Activated T-cell treated with anti-CD3 and anti-CD28 coated beads, Interleukin-2, amount 50 U/mL, for 48 hours (primary cell): ENCODE measurements at places on chromosomes 6 and 20.

GRCh38 chr20:59324521-59325141, 24.2 kb downstream of the EDN3 start:
- DNase-seq, result no peak

DNA sequence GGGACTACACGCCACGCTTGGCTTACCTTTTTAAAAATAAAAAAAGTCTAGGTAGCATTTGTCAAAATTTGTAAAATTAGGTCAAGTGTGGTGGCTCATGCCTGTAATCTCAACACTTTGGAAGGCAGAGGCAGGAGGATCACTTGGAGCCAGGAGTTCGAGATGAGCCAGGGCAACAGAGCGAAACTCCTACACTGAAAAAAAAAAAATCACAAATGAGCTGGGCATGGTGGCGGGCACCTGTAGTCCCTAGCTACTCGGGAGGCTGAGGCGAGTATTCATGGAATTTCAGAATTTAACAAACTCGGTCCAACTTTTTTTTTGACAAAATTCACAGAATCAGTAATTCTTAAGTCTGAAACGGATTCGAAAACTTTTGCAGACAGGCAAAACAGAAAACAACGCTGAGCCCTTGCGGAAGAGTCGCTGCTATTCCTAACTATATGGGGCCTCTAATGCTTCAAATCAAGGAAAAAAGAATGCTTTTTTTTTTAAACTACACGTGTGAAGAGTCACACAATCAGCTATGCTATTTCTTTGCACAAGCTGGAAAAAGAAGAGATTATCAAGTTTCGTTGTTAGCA, 62.9 kb downstream of the GTF2H5 start:
- DNase-seq, result no peak

GRCh38 chr6:21150667-21151066, 442.9 kb upstream of the SOX4 start:
- no peak for DNase-seq

DNA sequence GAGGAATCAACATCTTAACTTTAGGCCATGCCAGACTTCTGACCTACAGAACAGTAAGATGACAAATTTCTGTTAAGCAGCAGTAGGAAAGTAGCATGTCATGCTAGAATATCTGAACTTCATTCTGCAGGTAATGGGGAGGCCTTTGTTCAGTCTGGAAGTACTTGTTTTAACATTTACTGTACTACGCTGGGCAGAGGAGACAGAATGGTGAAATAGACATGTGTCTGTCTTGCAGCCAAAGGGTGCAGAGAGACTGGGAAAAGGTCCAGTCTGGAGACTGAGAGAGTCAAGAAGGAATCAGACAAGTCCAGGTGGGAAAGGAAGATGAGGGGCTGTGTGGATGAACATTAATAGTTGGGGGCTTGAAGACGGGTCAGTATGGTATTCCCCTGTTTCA, 17.5 kb upstream of the ZBTB2 start:
- DNase-seq, result no peak

DNA sequence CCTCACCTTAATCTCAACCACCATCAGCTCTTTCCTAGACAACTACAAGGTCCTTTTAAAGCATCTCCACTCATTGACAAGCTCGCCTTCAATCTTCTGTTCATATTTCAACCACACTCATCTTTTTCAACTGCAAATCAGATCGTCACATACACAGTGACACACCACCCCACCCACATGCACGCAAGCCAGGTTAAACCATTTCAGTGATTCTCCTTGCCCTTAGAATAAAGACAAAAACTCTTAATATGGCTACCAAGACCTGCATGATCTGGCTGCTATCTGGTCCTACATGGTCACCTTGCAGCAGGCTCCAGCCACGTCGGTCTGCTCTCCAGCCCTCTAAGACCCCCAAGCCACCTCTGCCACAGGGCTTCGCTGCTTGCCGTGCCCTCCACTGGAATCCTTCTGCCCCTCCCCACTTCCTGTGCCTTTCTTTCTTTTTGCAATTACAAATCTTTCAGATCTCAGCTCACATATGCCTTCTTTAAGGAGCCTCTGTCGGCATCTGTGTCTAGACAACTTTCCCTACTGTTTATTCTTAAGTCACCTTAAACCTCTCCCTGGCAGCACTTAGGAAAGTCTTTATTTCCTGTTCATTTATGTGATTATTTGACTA, 507.3 kb upstream of the ARID1B start:
- peak; percentile 57 for DNase-seq

DNA sequence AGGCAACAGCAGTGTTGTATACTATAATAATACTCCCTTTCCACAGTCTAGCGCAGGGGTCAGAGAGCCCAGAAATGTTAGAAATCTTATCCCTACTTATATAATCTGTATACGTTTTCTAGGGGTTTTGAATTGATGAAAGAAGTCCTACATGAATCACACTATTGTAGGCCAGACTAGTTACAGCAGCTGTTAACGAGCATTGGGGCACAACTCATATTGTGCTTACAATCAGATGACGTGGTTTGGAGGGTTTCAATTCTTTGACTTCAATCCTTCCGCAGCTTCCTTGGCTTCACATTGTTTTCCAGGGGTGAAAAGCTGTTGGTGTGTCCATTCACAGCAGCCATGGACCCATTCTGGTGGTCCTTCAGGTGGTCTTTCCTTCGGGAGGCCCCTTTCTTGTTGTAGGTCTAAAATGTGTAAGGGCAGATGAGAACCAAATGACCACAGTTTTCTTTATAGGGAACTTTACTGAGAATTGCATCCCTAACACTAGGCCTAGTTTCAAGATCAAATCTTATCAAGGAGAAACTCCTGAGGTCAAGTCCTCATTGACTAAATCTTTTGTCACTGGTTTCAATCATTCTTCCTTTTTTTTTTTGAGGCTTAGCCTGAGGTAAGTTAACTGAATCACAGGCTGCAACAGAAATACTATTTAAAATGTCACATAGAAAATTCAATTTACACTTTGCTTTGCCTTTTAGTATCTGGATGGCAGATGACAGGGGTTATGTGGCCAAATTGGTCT, 79.7 kb downstream of the ELOVL5 start:
- no peak for DNase-seq

DNA sequence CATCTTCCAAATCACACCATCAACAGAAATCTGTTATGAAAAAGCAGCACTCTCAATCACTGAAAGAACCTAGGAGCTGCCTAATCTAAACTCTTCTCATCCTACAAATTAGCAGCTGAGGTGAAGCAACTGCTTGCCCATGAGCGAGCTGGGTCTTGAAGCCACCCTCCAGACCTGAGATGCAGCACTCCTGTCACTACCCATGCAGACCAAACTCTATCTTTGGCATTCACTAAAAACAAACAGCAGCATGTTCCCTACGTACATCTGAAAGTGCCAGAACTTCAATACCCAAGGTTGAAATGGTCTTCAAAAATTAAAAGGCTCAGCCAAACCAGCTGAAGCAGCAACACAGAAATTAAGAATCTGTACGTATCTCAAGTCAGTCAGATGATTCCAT, 14.3 kb downstream of the ADNP start:
- no peak for DNase-seq

- DNase-seq, result no peak
These were observed 11.7 kb upstream of the GOPC start for GRCh38 chr6:117613920-117614560.

DNA sequence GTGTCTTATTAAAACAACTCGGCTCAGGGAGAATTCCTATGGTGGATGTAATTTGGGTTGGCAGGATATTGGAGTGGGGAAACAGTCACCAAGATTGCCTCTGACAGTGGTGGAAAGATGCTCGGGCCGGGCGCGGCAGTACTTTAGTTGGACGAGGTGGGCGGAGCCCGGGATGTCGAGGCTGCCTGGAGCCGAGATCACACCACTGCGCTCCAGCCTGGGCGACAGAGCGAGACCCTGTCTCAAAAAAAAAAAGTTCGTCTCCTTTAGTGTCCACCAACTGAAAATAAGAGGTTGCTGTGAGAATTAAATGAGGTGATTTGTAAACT, 621 bp downstream of the NOL7 start:
- peak; percentile 55 for DNase-seq

GRCh38 chr20:13220904-13221297, at the start of gene ISM1:
TSS of gene ISM1 (plus strand) at chr20:13221274. CDS start at chr20:13221777, 503 bp downstream.
- no peak for DNase-seq

DNA sequence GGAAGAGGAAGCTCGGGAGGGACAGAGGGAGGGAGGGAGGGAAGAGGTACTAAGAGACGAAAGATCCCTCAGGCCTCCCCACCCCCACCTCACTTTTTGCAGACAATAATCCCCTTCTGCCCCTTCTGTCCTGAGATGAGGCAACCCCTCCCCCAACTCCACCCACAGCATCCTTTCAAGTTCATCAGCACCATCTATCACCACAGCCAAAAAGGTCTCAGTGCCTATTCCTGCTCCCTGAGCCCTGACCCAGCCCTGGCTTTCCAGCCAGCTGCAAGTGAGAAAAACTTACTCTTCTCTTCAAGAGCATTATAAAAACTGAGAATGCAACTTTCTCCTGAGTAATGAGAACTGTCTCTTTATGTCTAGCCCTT, 133.2 kb upstream of the LRFN2 start:
- DNase-seq, result no peak

- DNase-seq, result peak; percentile 44
These were observed 36.6 kb upstream of the HIVEP1 start for GRCh38 chr6:11975353-11975977.

- DNase-seq, result no peak
These were observed 15.6 kb upstream of the CD109 start for GRCh38 chr6:73680289-73680918.

GRCh38 chr20:4216142-4216735, 200.9 kb upstream of the RNF24 start:
- DNase-seq, result no peak

GRCh38 chr6:2909718-2910117, 6.6 kb upstream of the SERPINB9 start:
- DNase-seq, result peak; percentile 35

GRCh38 chr20:32474717-32474966, 110.5 kb downstream of the NOL4L start:
- DNase-seq, result no peak

DNA sequence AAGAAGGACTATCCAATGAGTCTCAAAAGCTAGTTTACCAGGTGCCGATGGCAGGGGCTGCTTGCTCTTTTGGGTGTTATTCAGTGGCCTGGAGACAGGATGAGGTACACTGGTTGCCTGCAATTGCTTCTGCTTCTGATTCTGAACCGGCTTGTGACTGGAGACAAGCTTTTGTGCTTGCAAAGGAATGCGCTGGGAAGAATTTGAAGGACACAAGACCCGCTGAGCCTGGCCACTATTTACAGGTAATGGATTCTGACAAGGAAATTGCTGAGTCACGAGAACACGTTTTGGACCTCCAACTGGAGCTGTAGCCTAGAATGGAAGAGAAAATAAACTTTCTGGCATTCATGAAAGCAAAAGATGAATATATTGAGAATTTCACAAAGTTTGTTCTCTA, 5.8 kb downstream of the AURKA start:
- no peak for DNase-seq

DNA sequence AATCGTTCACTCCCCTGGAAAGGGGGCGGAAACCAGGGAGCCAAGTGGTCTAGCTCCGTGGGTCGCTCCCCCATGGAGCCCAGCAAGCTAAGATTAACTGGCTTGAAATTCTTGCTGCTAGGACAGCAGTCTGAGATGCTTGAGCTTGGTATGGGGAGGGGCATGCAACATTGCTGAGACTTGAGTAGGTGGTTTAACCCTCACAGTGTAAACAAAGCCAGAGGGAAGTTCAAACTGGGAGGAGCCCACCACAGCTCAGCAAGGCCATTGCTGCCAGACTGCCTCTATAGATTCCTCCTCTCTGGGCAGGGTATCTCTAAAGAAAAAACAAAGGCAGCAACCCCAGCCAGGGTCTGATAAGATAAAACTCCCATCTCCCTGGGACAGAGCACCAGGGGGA, 43.2 kb downstream of the COL21A1 start:
- DNase-seq, result no peak

GRCh38 chr6:109197061-109197460, 101.8 kb downstream of the CEP57L1 start:
- DNase-seq, result no peak

GRCh38 chr6:164042212-164042611, 627.7 kb downstream of the QKI start:
- DNase-seq, result no peak

GRCh38 chr6:83536647-83537589, 24.6 kb downstream of the PRSS35 start:
- no peak for DNase-seq

- no peak for DNase-seq
These were observed 83.4 kb upstream of the NEDD9 start for GRCh38 chr6:11315743-11316437.

- DNase-seq, result no peak
These were observed 60.2 kb upstream of the ZNFX1 start for GRCh38 chr20:49338061-49338460.

DNA sequence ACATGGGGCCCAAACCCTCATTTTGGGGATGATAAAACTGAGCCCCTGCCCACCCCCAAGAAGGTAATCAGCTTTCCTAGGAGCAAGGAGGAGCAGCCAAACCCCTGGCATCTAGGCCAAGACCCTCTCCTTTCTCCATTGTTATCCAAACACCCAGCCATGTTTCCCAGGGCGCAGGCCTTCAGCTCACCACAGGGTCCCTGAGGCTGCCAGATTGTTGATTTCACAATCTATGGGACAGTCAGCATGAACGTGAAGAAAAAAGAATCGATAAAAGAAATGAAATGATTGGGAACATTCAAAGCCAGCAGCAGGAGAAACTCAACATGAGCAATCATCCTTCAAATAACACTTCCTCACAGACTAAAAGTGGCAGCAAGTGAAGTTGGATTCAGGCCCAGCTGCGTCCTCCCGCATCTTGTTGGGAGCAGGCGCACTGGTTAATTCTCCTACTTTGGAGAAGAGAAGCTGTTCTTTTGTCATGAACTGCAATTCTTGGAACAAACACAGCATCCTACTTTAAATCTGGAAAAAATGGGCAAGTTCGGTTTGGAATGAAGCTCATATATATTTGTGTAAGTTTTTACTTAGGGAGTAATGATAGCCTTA, 241.8 kb upstream of the PRDM1 start:
- DNase-seq, result no peak

DNA sequence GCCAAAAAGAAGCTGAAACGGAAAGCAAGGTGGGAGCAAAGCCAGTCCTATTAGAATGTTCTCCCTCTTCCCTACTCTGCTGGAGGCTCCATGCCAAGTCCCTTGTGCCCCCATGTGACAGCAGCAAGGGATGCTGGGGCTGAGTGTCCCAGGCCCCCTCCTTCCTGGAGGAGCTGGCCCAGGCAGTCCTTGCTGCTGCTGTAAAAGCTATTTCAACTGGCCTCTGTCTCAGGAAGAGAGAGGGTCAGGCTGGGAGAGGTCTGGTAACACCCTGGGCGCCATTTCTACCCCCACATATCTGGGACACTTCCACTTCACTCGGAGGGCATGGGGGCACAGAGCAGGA, 25.0 kb downstream of the TTBK1 start:
- no peak for DNase-seq

GRCh38 chr6:127366282-127367022, 23.0 kb upstream of the ECHDC1 start:
- DNase-seq, result no peak

- DNase-seq, result no peak
These were observed 112.7 kb upstream of the PRL start for GRCh38 chr6:22409486-22409885.
